ENCODE measurements at places on chromosomes 1 and 21.

- DNase-seq = no peak
Measured at GRCh38 chr1:221328371-221328770, 413.5 kb downstream of the DUSP10 start.

DNA sequence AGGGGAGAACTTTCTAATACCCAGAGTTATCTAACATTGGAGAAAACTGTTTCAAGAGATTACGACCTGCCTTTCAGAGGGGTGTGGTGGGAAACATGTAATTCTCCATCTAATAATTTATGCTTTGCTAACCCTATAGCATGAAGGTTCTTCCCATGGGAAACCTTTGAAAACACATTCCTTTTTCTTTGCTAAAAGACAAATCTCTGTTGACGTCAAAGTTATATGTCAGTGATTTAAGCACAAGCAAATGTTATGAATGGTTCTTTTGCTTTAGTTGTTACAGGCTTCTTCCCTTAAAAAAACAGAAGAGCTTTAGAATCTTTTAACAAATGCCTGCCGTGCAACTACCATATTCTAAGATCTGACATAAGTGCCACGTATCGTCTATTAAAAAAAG, 19.2 kb downstream of the FMO2 start:
- DNase-seq = no peak

- no peak for DNase-seq
Measured at GRCh38 chr21:17370916-17371315, 141.9 kb upstream of the CXADR start.

- no peak for DNase-seq
Measured at GRCh38 chr1:58921342-58921741, 137.5 kb upstream of the JUN start.

DNA sequence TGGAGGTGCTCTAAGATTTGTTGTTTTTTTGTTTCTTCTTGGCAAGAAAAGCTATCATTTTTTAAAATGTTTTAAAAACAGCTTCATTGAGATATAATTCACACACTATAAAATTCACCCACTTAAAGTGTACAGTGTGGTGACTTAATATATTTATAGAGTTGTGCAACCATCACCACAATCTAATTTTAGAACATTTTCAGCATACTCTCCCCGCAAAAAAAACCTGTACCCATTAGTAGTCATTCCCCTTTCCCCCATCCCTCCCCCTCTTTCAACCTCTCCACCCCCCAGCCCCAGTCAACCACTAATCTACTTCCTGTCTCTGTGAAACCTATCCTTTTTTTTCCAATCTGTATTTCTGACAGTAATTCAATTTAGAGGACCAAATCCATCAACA, 30.6 kb downstream of the ZC3H11B start:
- DNase-seq = no peak

DNA sequence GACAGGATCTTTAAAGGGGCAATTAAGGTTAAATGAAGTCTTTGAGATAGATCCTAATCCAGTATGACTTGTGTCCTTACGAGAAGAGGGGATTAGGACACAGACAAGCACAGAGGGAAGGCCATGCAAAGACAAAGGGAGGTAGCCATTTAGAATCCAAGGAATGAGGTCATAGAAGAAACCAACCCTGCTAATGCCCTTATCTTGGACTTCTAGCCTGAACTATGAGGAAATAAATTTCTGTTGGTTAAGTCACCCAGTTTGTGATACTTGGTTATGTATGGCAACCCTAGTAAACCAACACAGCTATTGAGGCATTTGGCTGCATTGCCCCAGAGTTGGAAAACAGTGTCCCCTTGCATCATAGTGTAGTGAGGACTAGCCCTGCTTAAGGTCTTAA, 121.3 kb downstream of the MAST2 start:
- no peak for DNase-seq
